GOT3 (cell line): ENCODE measurements at places on chromosomes 7 and 10.

GRCh38 chr10:44377651-44378310, 7.1 kb downstream of the CXCL12 start:
- no peak for DNase-seq

GRCh38 chr10:69866688-69867461, 65.2 kb downstream of the COL13A1 start:
- DNase-seq, result no peak

- no peak for DNase-seq
These were observed 129.5 kb downstream of the PLXNA4 start for GRCh38 chr7:132446666-132447278.

GRCh38 chr7:155741082-155741481, 71.2 kb downstream of the SHH start:
- no peak for DNase-seq

GRCh38 chr7:114986190-114987180, 64.6 kb downstream of the MDFIC start:
- no peak for DNase-seq

GRCh38 chr10:130242513-130242912, 106.3 kb downstream of the GLRX3 start:
- no peak for DNase-seq

DNA sequence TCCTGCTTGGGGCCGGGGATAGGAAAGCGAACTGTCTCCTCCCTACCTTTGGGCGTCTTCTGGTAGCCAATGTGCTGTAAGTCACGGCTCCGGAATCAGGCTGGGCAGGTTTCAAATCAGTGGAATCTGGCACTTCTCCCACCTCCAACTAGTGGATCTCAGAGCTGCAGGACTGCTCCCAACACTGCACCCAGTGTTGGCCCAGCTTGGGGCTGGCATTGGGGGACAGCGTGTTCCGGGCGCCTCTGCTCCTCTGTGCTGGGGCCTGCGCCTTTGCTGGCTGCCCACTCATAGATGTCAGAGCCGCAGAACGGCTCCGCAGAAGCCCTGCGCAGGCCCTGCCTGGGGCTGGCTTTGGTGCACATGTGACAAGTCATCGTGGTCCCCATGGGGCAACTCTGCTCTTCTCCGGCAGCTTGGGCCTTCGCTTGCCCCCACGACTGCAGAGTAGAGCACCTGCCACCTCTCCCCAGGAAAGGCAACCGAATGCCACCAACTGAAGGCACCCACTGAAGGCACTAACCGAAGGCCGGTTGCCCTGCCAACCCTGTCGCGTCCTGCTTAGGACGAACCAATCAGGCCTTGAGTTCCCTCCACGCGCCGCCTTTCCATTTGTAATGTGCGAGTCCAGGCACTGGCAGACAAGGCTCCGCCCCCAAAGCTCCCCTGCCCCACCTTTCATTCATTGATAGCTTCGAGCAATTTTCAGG, 85.5 kb upstream of the ABI1 start:
- no peak for DNase-seq

DNA sequence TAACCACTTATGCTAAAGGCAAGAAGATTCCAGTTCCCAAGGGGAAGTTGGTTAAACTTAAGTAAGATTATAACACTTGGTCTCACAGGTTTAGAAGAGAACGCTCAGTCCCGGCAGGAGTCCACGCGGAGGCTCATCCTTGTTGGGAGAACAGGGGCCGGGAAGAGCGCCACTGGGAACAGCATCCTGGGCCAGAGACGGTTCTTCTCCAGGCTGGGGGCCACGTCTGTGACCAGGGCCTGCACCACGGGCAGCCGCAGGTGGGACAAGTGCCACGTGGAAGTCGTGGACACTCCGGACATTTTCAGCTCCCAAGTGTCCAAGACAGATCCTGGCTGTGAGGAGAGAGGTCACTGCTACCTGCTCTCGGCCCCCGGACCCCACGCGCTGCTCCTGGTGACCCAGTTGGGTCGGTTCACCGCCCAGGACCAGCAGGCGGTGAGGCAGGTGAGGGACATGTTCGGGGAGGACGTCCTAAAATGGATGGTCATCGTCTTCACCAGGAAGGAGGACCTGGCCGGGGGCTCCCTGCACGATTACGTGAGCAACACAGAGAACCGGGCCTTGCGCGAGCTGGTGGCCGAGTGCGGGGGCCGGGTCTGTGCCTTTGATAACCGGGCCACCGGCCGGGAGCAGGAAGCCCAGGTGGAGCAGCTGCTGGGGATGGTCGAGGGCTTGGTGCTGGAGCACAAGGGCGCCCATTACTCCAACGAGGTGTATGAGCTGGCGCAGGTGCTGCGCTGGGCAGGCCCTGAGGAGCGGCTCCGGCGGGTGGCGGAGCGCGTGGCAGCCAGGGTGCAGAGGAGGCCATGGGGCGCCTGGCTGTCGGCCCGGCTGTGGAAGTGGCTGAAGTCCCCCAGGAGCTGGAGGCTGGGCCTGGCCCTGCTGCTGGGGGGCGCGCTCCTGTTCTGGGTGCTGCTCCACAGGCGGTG, 3.8 kb downstream of the GIMAP1 start:
- no peak for DNase-seq

- no peak for DNase-seq
These were observed at the start of gene NEURL1 for GRCh38 chr10:103493362-103493915. NEURL1 (plus strand) TSS chr10:103493705; CDS start chr10:103494388, 683 bp downstream.

DNA sequence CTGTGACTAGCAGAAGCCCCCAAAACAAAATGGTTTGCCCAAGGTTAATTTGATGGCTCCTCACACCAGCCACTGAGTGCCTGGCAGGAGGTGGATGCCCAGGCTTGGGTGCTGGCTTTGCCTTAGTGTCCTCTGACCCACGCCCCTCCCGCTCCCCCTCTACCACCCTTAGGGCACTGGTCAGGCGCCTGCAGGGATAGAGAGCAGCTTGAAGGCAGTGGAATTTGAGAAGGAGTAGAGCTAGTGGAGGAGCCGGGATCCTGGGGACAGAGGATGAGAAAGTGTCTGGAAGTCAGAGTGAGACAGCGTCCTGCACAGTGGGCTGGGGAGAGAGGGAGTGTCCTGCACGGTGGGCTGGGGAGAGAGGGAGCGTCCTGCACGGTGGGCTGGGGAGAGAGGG, 139.4 kb downstream of the DNAJB6 start:
- no peak for DNase-seq

GRCh38 chr10:9547936-9548904, 1469.5 kb upstream of the CELF2 start:
- no peak for DNase-seq

DNA sequence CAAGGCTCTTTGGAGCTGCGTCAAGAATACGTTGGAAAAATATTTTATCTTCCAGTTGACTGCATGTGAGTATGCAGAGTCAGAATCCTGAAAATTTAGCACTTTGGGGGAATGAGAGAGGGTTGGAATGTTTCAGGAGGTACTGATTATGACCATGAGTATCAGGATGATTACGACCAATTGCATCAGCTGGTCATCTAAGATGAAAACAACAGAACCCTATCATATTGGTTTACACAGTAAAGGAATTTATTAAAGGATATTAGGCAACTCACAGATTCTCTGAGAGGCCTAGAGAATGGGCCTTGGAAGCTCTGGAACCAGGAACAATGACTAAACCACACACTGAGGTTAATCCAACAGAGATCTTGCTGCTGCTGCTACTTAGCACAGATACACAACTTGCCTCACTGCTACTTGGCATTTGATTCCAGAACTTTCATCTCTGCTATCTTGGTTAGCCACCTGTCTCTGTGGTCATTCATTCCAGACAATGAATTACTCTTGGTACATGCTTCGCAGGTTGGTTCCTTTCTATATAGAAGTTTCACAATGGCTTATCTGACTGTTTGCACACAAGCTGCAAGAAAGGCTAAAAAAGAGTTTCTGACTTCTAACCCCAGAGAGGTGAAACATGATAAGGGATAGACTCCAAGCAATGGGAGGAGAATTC, 68.0 kb upstream of the CTTNBP2 start:
- DNase-seq, result no peak

DNA sequence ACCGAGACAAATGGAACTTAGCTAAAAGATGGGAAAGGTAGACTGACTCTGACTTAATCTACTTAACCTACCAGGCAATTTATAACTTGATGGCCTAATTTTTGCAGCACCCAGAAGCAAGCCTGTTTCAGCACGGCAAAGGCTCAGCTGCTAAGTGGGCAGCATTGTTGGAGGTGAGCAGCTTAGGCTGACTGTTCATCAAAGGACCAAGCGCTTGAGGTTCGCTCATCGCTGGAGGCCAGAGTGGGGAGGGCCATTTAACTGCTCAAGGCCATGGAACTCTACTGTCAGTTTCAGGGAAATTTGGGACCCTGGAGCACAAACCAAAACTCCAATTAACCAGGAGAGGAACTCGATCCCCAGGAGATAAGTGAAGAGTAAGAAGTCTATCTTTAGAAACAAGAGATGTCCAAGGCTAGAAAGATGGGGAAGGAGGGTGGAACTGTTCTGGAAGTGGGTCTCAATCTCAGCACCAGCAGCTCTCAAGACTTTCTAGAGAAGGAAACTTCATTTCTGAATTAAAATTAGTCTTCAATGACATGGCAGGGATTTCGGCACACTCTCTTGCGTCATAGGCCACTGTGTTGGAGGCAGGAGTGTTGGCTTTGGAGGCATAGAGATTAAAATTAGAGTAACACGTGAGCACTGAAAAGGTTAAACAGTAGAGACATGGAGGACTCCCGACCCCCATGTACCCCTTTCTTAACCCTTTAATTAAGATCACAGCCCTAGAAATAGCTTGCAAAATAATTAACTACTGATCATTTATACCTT, 43.1 kb downstream of the EGFR start:
- no peak for DNase-seq

DNA sequence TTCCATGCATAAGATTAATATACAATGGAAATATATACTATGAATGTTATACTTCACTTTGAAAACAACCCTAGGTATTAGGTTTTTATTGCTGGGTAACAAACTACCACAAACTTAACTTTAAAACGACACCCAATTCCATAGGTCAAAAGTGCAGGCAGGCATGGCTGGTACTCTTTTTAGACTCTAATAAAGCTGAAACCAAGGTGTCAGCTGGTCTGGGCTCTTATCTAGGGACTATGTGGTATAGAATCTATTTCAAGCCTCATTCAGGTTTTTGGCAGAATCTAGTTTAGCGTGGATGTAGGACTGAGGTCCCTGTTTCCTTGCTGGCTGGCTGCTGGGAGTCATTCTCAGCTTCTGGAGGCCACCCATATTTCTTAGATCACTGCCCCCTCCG, 65.0 kb upstream of the TMEM168 start:
- no peak for DNase-seq

- no peak for DNase-seq
These were observed 102.0 kb downstream of the NRF1 start for GRCh38 chr7:129713544-129713943.

DNA sequence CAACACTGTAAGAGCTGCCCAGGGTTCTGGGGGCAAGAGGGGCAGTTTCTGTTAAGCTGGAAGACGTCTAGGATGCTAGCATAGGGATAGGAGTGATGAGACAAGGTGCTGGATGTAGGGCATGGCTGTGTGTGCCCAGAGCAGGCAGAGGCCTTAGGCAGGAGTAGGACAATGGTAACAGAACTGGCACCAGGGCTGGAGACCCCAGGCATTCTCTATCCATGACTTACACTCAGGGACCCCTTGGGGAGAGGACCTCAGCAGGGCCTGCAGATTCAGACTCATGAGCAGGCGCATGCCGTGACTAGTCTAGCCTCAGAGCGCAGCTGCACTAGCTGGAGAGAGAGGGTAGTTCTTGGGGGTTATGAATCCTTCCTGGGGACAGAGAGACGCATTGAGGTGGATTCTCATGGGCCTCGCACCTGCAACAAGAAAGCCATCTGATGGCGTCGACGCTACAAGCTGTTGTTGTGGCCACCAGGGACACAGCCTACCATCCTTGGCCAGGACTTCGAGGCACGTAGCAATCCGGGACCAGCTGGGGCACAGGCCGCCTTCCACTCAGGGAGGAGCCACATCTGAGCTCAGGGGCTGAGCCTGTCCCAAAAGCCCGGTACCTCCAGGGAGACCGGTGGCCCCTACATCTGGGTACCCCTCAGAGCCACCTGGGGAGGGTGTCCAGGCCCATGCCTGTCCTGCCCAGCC, 474.1 kb downstream of the PTPRN2 start:
- no peak for DNase-seq

DNA sequence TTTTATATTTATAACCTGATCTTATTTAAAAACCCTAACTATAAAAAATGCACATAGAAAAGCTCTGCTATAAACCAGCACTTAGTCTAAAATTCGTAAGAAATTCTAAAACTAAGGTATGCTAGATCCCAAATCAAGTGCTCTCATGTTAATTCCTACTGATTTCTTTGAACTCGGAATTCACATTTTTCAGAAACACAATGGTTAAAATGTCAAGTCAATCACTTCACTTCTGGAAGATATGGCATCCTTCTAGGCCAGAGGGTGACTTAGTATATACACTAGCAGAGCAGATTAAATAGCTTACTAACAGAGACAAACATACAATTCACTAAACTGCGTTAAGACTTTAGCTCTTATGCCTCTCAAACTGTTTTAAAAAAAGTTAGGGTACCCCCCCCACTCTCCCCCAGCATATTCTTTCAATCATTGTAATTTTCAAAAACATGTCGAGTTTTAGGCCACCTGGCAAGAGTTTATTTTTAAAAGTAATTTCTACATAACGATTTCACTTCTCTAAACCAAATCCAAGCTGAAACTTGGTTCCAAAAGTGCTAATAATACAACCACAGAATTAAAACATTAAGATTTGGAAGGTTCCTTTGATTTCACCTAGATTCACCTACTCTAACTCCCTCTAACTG, 129.4 kb downstream of the NRBF2 start:
- no peak for DNase-seq

DNA sequence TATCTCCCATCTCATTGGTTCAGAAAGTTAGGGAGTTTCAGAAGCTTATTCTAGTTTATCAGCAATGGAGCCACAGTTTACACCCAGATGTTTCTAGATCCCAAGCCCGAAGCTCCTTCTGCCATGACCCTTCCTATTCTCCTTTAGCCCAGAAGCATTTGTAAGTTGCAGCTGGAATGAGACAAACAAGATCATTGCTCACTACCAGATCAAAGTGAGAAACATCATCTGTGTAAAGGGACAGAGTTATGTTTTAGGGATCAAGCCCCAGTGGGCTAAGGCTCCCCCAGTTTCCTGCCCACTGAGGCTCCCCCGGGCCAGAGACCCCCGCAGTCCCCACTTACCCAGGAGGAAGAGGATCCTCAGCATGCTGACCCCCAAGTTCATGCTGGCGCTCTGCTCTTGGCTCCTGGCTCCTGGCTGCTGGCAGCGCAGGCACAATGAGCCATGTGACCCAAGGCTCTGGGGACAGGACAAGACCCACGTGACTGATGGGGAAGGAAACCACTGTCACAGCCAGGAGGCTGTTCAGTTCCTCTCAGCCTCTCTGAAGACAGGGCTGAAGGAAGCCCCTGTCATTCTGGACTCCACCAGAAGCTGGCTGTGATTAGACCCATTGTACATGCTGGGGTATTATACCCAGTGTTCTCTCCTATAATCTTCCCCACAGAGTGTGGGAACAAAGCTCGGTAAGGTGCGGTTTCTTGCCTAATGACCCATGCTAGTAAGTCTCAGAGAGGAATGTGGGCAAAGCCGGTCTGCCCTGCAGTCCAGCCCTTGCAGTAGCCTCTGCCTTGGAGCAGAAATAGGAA, at the start of gene TMEM273:
TSS of gene TMEM273 (minus strand) at position 442 of the 812 bp plus-strand sequence. CDS start at position 387, 55 bp downstream.
- no peak for DNase-seq
